ENCODE measurements at places on chromosomes 2 and 18.
A peak's percentile ranks its signal among the peaks of the same experiment; 100 is the strongest.

- no peak overlapping the region for H3K4me3 ChIP-seq
- peaks cover 20% of the 10 kb centered on the region for H3K27me3 ChIP-seq
- no peak overlapping the region for H3K27ac ChIP-seq
- peaks cover 14% of the 10 kb centered on the region for H3K4me1 ChIP-seq
- no peaks in the 10 kb centered on the region for H3K36me3 ChIP-seq
These were observed 189.4 kb downstream of the PLCL1 start for GRCh38 chr2:197993830-197994229.

DNA sequence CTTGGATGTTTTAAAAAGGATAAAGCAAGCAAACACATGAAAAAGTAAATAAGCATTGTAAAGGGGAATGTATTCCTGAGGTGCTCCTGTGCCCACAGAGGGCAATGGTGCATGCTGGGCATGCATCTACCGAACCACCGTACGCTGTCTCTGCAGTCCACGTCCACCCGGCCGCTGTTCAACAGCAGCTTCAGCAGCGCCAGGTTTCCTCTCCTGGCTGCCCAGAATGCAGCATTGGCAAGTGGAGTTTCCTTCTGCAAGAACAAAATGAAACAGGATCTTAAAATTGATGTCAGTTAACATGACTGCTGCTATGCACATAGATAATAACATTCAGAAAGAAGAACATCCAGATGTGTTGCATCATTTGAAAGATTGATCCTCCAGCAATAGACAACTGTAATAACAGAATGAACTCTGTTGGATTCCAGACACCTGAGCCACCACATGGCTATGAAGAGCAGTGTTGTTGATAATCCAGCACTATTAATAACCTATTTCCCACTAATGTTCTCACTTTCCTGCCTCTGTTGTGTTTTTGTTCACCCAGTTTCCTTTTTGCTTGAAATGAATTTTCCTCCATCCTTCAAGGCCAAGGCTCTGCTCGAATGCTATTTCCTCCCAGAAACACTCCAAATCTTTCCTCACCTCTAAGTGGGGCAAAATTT, 13.6 kb downstream of the ANKRD29 start:
- no peaks in the 10 kb centered on the region for H3K36me3 ChIP-seq
- no peak overlapping the region for H3K27ac ChIP-seq
- no peak for DNase-seq
- peaks cover 37% of the 10 kb centered on the region for H3K4me1 ChIP-seq
- H3K27me3 ChIP-seq, result no peaks in the 10 kb centered on the region

GRCh38 chr18:75809926-75810255, 382.4 kb upstream of the SMIM21 start:
- peak overlapping the region; percentile 40 for H3K4me3 ChIP-seq
- H3K27ac ChIP-seq, result peak overlapping the region; percentile 89
- DNase-seq, result no peak
- H3K27me3 ChIP-seq, result no peaks in the 10 kb centered on the region
- H3K4me1 ChIP-seq, result peaks cover 41% of the 10 kb centered on the region

DNA sequence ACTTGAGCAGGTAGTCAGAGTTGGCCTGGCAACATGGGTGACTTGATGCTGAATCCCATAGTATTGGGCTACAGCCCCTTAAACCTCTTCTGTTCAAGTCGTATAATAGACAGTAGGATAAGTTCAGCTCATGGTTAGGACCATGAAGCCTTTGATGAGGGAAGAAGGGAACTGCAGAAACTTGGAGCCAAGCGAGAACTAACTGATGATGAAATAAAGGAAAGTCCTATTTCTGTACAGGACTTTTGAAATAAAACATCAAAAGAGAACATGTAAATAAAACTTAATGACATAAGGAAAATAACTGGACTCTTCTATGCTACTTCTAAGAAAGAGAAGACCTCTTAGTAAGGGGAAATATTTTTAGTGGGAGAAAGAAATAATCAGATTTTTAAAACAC, 51.2 kb upstream of the UGP2 start:
- no peaks in the 10 kb centered on the region for H3K27me3 ChIP-seq
- no peaks in the 10 kb centered on the region for H3K36me3 ChIP-seq
- H3K4me1 ChIP-seq, result peaks cover 22% of the 10 kb centered on the region
- H3K27ac ChIP-seq, result peak overlapping the region; percentile 14
- H3K4me3 ChIP-seq, result no peak overlapping the region

GRCh38 chr18:30852980-30853379, 189.6 kb downstream of the DSC3 start:
- no peak overlapping the region for H3K4me3 ChIP-seq
- no peak for DNase-seq
- no peaks in the 10 kb centered on the region for H3K27me3 ChIP-seq

DNA sequence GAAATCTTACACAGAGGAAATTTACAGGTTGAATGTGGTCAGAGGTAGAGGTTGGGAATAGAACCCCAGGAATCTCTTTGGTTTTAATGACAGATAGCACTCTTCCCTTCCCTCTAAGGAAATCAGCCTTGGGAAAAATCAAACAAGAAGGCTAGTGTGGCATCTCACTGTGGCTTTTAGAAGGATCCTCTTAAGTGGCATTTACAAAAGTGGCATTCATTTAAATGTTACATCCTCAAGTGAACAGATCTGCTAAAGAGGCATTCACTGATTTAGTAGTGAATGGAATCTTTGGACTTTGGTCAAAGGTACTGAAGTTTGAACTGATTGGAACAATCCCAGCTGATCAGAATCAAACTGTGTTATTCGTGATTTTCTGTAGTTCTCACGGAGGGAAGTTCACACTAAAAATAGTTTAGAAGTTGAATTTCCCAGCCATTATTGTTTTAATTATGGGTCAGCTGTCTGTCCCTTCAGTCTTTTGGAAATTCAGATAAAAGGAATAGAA, 136.5 kb upstream of the FN1 start:
- no peaks in the 10 kb centered on the region for H3K27me3 ChIP-seq
- no peaks in the 10 kb centered on the region for H3K36me3 ChIP-seq
- no peak for DNase-seq

- H3K4me1 ChIP-seq, result peaks cover 29% of the 10 kb centered on the region
- no peak overlapping the region for H3K4me3 ChIP-seq
- no peaks in the 10 kb centered on the region for H3K36me3 ChIP-seq
- H3K27ac ChIP-seq, result no peak overlapping the region
These were observed 392.8 kb upstream of the MEIS1 start for GRCh38 chr2:66041902-66042657.

DNA sequence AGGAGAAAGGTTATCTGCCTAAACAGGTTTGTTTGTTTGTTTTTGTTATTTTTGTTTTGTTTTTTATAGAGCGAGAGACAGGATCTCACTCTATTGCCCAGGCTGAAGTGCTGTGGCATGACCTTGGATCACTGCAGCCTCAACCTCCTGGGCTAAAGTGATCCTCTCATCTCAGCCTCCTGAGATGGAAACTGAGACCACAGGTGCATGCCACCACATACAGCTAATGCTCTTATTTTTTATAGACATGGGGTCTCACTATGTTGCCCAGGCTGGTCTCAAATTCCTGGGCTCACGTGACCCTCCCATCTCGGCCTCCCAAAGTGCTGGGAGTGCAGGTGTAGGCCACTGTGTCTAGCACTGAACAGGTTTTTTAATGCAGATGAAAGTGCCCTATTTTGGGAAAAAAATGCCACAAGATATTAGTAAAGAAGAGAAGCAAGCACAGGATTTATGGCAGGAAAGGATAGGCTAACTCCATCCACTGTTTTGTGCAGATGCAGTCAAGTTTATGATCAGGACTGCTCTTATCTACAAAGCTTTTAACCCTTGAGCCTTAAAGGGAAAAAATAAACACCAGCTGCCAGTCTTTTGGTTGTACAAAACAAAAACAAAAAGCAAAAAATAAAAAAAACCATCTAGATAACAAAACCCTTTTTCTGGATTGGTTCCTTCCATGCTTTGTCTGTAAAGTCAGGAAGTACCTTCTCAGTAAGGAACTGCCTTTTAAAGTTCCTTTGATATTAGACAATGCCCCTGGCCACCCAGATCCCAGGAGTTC, 29.4 kb downstream of the MAP4K3 start:
- H3K27me3 ChIP-seq, result no peaks in the 10 kb centered on the region
- no peak for DNase-seq
- H3K36me3 ChIP-seq, result peaks cover 1% of the 10 kb centered on the region
- H3K4me1 ChIP-seq, result peaks cover 62% of the 10 kb centered on the region
- H3K4me3 ChIP-seq, result no peak overlapping the region
- H3K27ac ChIP-seq, result peak overlapping the region; percentile 67

DNA sequence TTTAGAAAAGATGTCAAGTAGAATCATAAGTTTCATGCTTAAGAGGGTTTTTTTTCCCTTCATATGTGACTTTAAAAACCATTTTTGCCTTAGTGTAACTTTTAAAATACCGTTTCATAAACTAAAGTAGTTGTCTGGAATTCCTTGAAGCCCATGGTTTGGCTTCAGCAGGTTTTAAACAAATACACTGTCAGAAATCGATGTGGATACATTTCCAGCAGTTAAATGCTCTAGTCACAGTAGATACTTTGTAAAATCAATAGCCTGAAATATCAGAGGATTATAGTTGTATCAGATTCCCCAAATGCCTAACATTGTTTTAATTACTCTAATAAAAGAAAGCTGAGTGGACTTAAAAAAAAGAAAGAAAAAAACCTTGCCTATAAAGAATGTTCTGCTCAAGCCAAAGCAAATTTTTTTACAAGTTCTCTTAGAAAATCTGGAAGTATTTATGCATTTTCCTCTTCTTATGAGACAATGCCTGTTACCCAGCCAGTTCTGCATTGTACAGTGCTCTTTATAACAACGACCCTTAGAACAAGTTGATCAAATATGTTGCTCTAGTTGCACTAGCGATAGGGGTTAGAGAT, 260.5 kb downstream of the LTBP1 start:
- no peaks in the 10 kb centered on the region for H3K27me3 ChIP-seq
- H3K36me3 ChIP-seq, result peaks cover 7% of the 10 kb centered on the region
- no peak overlapping the region for H3K4me3 ChIP-seq
- H3K27ac ChIP-seq, result no peak overlapping the region
- no peak for DNase-seq

Measured in mesothelial cell of epicardium (in vitro differentiated cells).